ENCODE measurements at places on chromosomes 12 and 14. TPM values are rescaled to one million over a fixed set of nuclear protein-coding genes. Genes with fewer than 3 reads are reported as not detected.

Gene CCDC60
- polyA plus RNA-seq: not detected

Gene DNAH10
- polyA plus RNA-seq: 1.7 TPM

Gene MYO1H
- polyA plus RNA-seq: not detected

Gene PPP2R5C
- polyA plus RNA-seq: 71.1 TPM

Gene GPX2
- polyA plus RNA-seq: not detected

Gene GLIPR1
- polyA plus RNA-seq: 10.5 TPM

Gene CISTR
- not detected for polyA plus RNA-seq

Gene ITGB7
- 0.63 TPM for polyA plus RNA-seq

Gene PCNX1
- polyA plus RNA-seq: 29.7 TPM

Gene PARPBP
- 8.2 TPM for polyA plus RNA-seq

Gene POTEM
- not detected for polyA plus RNA-seq

Gene TAS2R20
- polyA plus RNA-seq: 0.49 TPM

Gene FAM186B
- polyA plus RNA-seq: 0.54 TPM

Gene CD27
- 0.74 TPM for polyA plus RNA-seq

Gene TAS2R9
- polyA plus RNA-seq: not detected

Gene GPD1
- 51.7 TPM for polyA plus RNA-seq

Gene PRICKLE1
- polyA plus RNA-seq: 24.9 TPM

Gene KRT85
- not detected for polyA plus RNA-seq

Gene ZDHHC22
- polyA plus RNA-seq: 0.51 TPM

Gene MORN3
- 0.20 TPM for polyA plus RNA-seq

Gene SLC8A3
- 5.8 TPM for polyA plus RNA-seq

Gene ISCA2
- polyA plus RNA-seq: 24.5 TPM

Gene PIWIL1
- 0.25 TPM for polyA plus RNA-seq

Gene CDCA3
- 20.4 TPM for polyA plus RNA-seq

Gene TAS2R46
- not detected for polyA plus RNA-seq

Gene RHOF
- polyA plus RNA-seq: 1.8 TPM

Gene SOAT2
- 0.35 TPM for polyA plus RNA-seq

Gene SMCO3
- polyA plus RNA-seq: 0.25 TPM

Gene RIPK3
- polyA plus RNA-seq: 0.78 TPM

Gene TMEM132C
- polyA plus RNA-seq: 4.1 TPM

Gene ASCL1
- not detected for polyA plus RNA-seq

Gene NFE2
- polyA plus RNA-seq: 2.1 TPM

Gene E2F7
- 5.0 TPM for polyA plus RNA-seq

Gene CLEC1A
- 5.4 TPM for polyA plus RNA-seq
